ENCODE measurements at places on chromosomes 3 and 15.

DNA sequence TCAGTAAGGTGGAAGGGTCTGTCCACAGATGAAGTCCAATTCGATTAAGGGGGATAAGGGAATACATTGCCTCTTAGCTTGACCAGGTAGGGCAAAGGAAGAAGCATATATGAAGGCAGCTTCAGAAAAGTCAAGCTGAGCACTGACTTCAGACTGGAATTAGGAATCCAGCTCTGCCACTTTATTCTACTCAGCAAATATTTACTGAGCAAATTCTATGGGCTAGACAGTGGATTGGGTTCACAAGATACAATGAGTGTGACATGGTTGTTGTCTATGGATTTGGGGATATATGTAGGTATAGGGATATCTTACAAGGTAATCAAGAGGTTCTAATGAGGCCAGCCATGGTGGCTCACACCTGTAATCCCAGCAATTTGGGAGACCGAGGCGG lies 526 bp downstream of the ADIPOQ start:
- DNase-seq: no peak

DNA sequence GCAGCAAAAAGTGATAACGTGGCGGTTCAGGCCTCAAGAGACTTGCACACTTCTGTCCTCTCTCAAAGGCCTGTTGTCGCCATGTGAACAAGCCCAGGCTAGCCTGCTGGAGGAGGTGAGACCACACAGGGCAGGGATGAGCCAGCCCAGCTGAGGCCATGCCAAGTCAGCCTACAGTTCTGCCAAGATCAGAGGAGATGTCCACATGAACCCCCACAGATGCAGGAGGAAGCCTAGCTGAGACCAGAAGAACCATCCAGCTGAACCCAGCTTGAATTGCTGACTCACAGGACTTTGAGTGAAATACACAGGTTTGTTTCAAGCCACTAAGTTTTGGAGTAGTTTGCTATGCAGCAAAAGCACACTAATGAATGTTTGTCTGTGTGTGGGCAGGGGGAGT lies 50.3 kb upstream of the SEC13 start:
- no peak for DNase-seq

GRCh38 chr3:86563400-86563970 lies 427.5 kb downstream of the VGLL3 start:
- peak; percentile 4 for DNase-seq

GRCh38 chr15:25701721-25702465 lies 161.2 kb downstream of the ATP10A start:
- DNase-seq: no peak

DNA sequence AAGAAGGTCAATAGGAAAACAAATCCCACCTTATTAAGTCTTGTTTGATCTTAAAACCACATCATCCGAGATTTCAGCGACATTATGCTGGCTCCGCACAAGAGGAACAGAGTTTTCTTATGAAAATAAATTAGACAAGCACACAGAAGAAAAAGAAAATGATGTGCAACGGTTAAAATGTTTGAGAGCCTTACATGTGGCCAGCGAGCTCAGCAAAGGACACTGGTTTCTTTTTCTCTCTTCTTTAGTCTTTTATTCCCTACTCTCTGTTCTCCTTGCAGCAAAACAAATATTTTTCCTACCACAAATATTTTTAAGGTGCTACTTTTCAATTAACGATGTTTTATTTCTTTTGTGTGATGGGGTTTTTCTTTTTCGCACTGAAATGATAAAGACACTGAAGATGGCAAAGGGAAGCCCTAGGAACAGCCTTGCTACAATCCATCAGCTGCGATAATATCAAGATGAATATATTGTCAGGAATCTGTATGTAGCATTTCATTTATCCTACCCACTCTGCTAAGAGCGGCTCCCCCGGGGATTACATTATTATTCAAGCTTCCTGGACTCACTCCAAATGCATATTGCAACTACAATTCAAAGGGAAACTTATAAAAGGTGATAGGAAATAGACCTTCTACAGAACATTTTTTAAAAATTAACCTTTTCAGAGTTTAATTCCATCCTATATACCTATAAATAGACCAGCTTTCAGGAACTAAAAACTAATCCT lies 72.9 kb downstream of the ANXA2 start:
- no peak for DNase-seq

GRCh38 chr3:4826237-4827100 lies 152.8 kb upstream of the BHLHE40 start:
- no peak for DNase-seq

- no peak for DNase-seq
These were observed 88.6 kb upstream of the CACNA2D3 start for GRCh38 chr3:54033761-54034160.

DNA sequence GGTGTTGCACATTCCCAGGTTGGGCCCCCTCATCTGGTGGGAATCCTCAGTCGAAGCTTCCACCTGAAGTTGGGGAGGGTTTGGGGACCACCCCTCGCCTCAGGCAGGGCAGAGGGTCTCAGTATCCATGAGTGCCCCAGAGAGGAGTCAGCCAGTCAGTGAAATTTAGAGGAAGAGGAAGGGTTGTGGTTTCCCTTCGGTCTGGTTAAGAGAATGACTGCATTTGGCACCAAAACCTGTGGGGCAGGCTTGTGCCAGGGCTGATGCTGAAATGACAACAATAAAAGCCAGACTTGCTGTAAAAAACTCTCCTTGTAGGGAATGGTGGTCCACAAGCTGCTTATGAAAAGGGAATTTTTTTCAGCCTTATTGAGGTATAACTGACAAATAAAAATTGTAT lies 22.6 kb downstream of the LMCD1 start:
- DNase-seq: no peak

DNA sequence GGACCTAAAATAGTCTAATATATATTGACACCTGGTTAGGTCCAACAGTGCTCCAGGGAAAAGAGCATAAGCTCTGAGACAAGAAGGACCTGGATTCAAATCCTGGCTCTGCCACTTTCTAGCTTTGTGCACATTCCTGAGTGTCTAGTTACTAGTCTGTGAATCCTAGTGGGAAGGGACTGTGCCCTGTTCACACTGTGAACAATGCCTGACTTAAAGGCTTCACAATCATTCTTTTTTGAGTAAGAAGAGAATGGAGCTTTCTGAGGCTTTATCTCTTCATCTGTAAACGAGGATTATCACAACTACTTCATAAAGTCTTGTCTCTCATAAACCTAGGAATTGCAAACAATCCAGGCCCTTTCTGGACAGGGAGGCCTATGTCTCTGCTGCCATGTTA lies 235.9 kb downstream of the SOX2 start:
- no peak for DNase-seq

DNA sequence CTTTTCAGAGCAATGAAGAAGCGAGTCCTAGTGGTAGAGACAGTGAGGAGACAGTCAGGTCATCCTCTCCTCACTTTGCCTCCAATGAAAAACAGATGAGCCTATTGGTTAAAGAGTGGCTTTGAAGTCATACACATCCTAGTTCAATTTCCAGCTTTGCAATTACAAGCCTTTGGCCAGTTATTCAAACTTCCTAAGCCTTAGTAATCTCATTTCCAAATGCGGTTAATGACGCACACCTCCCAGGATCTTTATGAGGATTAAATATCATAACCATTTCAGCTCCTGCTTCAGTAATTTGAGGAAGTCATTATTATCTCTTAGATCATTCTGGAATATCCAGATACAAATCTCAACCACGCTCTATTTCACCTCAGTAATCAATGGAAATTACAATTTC lies 10.0 kb upstream of the ST6GAL1 start:
- DNase-seq: no peak

GRCh38 chr15:75606711-75607699 lies 18.5 kb downstream of the SNUPN start:
- DNase-seq: no peak

DNA sequence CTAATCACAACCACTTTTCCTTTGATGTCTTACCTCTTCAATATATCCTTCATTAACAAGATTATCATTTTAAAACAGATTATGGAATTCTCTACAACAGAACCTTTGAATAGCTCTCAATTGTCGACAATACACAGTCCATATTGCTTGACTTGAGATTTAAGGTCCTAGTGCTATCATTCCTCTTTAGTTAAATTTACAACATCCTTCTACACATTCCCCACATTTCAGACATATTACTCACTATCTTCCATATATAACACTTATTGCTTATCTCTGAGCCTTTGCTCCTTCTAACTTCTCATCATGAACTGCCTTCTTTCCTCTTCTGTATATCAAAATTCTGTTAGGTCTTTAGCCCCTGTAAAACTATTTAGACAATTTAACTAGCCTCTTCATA lies 247.0 kb downstream of the STXBP5L start:
- DNase-seq: no peak

- no peak for DNase-seq
These were observed 1.4 kb upstream of the CHMP2B start for GRCh38 chr3:87225659-87226058.

GRCh38 chr15:63089260-63090043 lies 32.2 kb upstream of the LACTB start:
- peak; percentile 96 for DNase-seq

DNA sequence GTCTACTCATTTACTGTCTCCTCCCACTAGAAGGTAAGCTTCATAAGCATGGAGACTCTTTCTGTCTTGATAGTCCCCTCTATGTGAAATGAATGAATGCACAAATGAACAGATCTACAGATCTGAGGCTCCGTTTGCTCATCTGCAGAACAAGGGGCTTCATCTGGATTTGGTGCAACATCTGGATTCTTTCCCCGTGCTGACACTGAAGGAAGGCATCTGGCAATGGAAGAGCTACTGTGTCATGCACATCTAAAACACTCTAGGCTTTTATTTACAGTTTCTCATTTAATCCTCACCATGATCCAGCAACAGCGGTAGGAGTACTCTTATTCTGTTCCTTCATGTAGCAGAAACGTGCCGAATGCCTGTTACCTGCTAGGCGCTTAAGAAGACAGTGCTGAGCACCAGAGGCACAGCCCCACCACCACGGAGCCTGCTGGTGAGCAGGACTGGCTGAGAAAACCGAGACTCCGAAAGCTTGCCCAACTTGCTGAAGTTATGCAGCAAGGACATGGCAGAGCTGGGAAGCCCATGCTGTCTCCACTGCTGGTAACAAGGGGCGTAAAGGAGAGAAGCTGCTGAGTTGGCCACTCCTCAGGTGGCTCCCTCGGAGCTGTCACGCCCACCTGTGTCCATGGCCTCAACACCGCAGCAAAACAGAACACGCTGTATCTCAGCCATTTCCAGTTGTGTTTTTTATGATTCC lies 31.1 kb downstream of the LSM3 start:
- no peak for DNase-seq

DNA sequence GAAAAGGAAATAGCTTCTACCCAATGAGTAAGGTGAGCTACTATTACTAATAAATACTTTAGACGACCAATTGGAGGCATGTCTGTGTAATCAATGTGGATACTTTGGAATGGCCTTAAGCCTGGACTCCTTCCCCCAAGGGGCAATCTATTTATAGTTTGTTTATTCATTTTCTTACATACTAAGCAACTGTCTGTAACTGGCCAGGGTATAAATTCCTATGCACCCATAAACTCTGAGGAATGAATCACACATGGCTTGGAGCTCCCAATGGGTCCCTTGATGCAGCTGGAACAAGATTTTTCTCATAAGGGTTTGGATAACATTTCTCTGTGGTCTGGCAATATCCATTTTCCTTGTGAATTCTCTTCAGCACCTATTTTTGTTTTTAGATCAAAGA lies 506.8 kb downstream of the EDEM1 start:
- DNase-seq: no peak

- DNase-seq: no peak
These were observed 21.0 kb downstream of the IGDCC4 start for GRCh38 chr15:65401611-65402240.

GRCh38 chr15:73914145-73914544 lies 12.1 kb upstream of the LOXL1 start:
- no peak for DNase-seq

DNA sequence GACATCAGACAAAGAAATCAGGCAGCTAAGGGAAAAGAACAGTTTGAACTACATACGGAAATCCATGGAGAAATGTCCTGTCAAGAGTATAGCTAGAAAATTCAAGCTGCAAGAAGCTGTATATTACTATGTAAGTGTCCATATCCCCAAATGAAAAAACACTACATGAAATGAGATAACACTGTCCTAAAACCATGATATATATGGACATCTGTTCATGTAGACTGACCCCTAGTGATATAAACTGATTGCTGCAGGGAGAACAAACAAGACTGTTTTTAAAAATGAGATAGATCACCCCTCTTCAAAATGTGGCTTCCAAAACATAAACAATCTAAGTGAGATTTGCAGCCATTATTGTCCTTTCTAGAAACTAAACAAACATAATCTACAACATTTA lies 985.6 kb downstream of the EPHA3 start:
- DNase-seq: no peak

DNA sequence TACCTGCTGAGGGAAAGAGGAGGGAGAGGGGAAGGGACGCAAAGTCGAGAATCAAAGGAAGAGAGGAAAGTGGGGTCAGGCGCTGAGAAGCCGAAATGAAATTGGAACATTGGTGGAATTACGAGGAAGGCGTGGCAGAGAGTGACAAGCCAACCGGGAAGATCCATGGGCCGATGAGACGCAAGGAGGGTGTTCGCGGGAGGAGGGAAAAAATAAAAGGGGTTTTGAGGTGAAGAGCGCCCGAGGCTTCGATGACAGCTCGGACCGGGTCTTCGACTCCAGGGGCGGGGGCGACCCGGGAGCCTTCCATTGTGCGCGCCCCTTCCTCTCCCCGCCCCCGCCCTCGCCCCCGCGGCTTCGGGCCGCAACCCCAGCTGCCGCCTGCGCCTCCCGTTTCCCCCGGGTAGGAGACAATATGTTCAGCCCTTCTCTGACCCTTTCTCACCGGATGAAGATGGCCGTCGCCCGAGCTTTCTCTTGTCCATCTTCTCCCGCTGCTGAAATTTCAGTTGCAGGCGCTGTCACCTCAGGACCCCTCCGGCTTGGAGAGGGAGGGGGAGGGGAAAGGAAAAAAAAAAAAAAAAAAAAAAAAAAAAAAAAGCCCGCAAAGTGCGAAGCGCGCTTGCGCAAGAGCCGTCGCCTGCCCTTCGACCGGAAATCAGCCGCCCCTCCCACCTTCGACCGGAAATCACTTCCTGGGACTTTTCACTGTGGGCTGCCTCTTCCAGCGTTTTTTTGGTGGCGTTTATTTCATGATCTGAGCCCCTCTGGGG lies at the start of gene SENP7:
SENP7 (minus strand) TSS at position 567 of the 773 bp plus-strand sequence; CDS start at position 485, 82 bp downstream.
- DNase-seq: no peak

GRCh38 chr3:71117572-71118247 lies 465.8 kb downstream of the FOXP1 start:
- DNase-seq: no peak

- no peak for DNase-seq
These were observed 389 bp downstream of the ARPC4 start for GRCh38 chr3:9793161-9793781.

GRCh38 chr15:40582726-40583246 lies 11.3 kb upstream of the KNL1 start:
- no peak for DNase-seq

- peak; percentile 24 for DNase-seq
These were observed 51.7 kb downstream of the SCN11A start for GRCh38 chr3:39000008-39000450.

DNA sequence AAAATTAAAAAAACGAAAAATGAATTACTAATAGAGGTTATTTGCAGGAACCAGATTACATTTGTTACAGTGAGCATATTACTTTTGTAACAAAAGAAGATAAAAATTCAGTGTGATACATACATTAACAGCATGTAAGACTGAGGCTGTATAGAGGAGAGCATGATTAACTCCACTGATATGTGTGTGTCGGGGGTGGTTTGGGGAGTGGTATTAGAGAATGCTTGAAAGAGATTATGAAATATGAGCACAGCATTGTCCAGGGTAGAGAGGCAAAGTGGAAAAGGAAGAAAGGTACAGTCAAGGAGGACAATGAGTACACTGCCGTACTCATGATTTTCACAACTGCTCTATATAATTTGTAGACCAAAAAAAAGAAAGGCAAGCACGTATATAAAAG lies 62.9 kb upstream of the LRRFIP2 start:
- DNase-seq: no peak

Data from AG04449 (cell line).